Esophagus muscularis mucosa (tissue), 4 donors: ENCODE measurements at places on chromosomes 13 and 19. TPM values are rescaled to one million over a fixed set of nuclear protein-coding genes. Genes with fewer than 3 reads are reported as not detected.

Gene MBD3L2
- total RNA-seq = not detected

Gene GFY
- total RNA-seq = not detected

Gene CC2D1A
- total RNA-seq = 38.6 TPM

Gene CBY2
- total RNA-seq = not detected

Gene NCAN
- total RNA-seq = not detected

Gene TMIGD2
- total RNA-seq = not detected

Gene ZNF729
- total RNA-seq = not detected

- no peak for DNase-seq
Measured at GRCh38 chr13:45511310-45512097, 46.8 kb downstream of the COG3 start.

GRCh38 chr13:25232937-25233515 lies 54.3 kb downstream of the MTMR6 start:
- DNase-seq = no peak

- DNase-seq = no peak
Measured at GRCh38 chr19:10677751-10678150, 23.5 kb upstream of the QTRT1 start.

DNA sequence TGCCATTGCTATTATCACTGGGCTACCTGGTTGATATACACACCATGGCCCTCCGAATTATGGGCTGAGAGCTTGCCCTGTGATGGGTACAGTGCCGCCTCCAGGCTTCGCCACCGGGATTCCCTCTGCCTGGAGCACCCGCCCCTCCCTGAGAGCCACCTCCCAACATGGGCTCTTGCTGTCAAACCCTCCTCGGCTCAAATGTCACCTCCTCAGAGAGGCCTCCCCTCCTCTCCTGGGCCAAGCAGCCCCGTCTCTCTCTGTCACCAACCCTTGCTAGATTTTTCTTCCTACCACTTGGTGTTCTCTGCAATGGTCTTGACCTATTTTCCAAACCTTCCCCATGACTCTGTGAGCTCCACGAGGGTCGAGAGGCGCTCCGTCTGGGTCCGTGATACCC lies 12.2 kb upstream of the TLE2 start:
- DNase-seq = no peak

- peak; percentile 95 for DNase-seq
Measured at GRCh38 chr19:35124098-35125060, 8.8 kb downstream of the FXYD3 start.

- DNase-seq = no peak
Measured at GRCh38 chr13:44301639-44302015, 72.0 kb upstream of the SERP2 start.

- DNase-seq = no peak
Measured at GRCh38 chr19:2747349-2747748, 7.5 kb upstream of the SLC39A3 start.

DNA sequence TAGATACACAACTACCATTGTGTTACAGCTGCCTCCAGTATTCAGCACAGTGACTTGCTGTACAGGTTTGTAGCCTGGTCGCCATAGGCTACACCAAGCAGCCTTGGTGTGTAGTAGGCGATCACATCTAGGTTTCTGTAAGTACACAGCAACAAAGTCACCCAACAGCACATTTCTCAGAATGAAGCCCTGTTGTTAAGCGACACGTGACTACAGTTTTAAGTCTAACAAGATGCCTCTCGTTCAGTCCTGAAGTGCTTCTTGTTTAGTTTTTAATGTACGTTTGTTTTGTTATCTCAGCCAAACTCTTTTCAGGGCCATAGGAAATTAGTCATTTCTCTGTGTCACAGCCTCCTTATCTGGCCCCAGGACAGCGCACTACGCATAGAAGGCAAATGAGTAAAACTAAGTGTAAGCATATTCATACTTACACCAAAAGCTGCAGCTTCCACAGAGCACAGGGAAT lies 50.0 kb upstream of the GPR183 start:
- DNase-seq = no peak

DNA sequence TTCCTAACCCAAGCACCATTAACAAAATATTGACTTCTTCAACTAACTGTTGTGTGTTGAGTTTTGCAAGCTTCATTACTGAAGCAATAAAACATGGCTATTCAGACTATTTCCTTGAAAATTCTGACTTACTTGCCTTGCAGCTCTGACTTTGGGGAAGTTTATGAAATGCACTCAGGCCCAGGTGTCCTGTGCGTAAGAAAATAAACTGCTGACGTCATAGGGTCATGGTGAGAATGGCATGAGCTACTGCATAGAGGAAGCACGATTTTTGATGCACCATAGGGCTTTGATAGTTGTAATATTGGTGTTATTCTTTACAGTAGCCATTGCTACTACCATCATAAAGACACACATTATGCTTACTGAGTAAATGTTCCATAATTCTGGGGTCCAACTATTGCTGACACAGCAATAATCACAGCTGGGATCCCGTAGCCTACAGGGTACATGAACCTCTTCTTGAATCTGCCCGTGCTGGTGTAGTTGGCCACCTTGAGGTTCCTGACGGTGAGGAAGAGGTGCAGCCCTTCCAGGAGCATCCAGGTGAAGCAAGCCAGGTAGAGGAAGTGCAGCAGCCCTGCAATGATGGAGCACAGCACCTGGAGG lies 57.9 kb downstream of the MBD3L2B start:
- no peak for DNase-seq

DNA sequence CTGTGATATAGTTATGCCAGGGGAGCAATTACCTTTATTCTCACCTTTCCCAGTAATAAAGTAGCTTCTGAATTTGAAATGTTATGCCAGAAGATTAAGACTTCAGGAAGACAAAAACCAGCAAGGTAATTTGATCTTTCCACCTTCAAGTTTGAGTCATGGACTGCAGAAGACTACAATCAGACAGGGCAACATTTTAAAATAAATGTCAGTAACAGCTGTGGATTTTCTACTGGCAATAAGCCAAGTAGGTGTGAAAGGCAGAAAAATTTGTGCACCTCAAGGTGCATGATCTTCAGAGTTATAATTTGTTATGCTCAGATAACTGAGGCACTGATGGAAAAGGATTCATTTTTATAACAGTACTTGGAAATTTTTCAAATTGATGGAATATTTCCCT lies 54.9 kb downstream of the SLITRK1 start:
- DNase-seq = no peak

- DNase-seq = no peak
Measured at GRCh38 chr19:13382633-13382938, 123.7 kb downstream of the CACNA1A start.

- no peak for DNase-seq
Measured at GRCh38 chr13:67763384-67763783, 533.2 kb upstream of the PCDH9 start.

GRCh38 chr13:111037927-111038326 lies 77.2 kb upstream of the ARHGEF7 start:
- DNase-seq = no peak

- no peak for DNase-seq
Measured at GRCh38 chr19:48946463-48947257, 8.0 kb upstream of the BAX start.

DNA sequence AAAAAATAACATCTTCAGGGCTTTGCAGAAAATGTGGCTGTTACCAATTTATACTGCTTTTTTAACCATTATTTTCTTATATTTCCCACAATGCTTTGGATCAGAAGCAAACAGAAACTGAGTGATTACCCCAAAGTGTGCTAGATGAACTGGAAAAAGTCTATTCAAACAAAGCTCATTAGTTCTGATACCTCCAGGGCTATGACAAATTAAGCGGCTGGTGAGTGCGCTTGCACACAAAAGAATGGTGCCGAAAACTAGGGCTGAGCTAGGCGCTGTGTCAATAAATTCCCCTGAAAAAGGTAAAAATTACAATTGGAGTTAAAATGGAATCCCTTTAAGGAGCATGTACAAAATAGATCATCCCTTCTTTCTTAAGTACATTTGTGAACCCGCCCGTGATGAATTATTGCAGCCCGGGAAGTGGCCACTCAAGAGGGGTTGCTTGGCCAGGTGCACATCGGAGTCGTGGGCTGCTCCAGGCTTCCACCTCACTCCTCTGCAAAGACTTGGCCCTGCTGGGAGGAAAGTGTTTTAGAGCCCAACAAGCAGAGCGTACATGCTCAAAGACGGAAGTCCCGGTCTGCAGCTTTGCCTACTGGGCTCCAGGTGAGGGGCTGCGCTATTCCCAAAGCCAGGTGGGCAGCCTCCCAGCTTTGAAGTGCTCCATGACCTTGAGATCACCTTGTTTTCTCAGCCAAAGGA lies 164.0 kb upstream of the ZNF507 start:
- peak; percentile 87 for DNase-seq

GRCh38 chr13:108346376-108346775 lies 76.9 kb downstream of the TNFSF13B start:
- no peak for DNase-seq

DNA sequence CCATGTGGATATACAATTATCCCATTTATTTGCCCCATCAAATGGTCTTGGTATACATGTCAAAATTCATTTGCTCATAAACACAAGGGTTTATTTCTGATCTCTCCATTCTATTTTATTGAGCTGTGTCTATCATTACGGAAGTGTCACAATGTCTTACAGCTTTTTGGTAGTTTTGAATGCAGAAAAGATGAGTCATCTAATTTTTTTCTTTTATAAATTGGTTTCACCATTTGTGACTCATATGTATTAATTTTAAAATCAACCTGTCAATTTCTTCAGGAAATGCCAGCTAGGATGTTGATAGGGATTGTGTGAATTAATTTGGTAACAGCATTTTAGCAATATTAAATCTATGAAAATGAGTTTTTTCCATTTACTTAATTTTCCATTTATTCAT lies 2549.4 kb downstream of the PCDH9 start:
- DNase-seq = no peak

DNA sequence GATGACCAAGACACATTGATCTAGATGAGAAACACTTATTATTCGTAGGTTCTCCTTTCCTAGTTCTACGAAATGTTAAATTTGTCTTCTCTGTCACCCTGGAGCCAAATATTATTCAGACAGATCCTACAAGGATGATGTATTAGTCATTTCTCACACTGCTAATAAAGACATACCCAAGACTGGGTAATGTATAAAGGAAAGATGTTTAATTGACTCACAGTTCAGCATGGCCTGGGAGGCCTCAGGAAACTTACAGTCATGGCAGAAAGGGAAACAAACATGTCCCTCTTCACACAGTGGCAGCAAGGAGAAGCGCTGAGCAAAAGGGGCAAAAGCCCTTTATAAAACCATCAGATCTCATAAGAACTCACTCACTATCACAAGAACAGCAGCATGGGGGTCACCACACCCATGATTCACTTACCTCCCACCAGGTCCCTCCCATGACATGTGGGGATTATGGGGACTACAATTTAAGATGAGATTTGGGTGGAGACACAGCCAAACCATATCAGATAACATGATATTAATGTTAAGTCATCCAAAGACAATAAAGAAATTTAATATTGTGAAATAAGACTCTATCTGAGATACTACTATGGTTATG lies 1248.8 kb upstream of the SLC10A2 start:
- DNase-seq = no peak
